ENCODE measurements at places on chromosomes 16 and 17.

DNA sequence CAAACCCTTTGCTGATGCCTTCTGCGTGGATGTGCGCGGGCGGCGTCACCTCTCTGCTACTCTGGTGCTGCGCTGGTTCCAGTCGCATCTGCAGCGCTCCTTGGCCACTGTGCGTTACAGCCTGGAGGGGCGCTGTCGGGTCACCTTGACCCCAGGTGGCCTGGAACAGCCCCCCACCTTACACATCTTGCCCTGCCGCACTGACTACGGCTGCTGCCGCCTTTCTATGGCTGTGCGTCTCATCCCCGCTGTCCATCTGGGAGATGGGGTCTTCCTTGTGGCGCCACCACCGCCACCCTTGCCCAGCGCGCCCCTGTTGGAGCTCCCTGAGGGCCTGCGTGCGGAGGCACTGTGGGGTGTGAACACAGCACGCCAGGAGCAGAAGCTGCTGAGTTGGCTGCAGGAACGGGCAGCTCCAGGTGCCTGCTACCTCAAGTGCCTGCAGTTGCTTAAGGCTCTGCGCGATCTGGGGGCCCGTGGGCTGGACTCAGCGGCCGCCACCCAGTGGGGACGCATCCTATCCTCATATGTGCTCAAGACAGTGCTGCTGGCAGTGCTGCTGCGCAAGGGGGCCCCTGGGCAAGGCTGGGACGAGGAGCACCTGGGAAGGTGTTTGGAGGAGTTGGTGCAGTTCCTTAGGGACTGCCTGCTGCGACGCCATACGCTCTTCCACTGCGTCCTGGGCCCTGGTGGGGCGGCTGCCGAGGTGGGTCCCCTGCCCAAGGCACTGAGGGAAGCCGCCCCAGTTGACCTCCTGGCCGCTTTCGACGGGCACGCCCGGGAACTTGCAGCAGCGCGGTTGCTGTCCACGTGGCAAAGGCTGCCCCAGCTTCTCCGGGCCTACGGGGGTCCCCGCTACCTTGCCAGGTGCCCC lies 1.6 kb downstream of the ITPRIPL2 start:
- no peak for DNase-seq

DNA sequence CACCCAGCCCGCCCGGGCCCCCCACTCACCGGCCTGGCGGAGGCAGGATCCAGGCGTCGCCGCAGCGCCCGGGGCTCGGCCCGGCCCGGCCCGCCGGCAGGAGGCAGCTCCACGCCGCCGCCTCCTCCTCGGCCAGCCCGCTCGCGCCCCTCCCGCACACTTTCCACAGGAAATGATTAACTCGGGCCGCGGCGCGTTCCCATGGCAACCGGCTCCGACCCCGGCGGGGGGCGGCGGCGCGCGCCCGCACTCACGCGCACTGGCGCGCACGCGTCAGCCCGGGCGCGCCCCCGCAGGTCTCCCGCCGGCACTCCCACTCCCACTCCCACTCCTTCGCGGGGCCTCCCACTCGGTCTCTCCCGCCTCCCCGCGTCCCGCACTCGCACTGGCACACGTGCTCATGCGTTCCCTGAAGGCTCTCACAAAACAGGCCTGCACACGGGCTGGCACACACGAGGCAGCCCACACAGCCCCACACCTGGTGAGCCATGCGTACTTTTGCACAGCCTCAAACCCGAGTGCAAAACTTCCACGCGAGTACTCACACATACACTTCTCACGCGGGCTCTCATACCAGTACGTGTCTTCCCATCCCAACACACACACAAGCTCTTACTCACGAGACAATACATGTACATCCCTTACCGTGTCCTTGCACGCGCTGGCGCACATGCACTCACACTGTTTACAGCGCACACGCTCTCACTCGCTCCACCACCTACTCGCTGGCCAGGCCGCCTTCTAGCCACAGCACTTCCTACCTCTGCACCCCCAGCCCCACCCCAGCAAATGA lies at the start of gene KIFC3:
KIFC3 (minus strand) TSS at position 151 of the 793 bp plus-strand sequence. CDS start 4,248 bp downstream, outside the sequence.
- peak; percentile 93 for DNase-seq

GRCh38 chr17:77662833-77663232 lies 295.7 kb upstream of the TNRC6C start:
- DNase-seq: no peak

GRCh38 chr16:78444-79150 lies 572 bp downstream of the MPG start:
- peak; percentile 75 for DNase-seq

GRCh38 chr16:66832190-66832589 lies 1.4 kb upstream of the NAE1 start:
- DNase-seq: no peak

DNA sequence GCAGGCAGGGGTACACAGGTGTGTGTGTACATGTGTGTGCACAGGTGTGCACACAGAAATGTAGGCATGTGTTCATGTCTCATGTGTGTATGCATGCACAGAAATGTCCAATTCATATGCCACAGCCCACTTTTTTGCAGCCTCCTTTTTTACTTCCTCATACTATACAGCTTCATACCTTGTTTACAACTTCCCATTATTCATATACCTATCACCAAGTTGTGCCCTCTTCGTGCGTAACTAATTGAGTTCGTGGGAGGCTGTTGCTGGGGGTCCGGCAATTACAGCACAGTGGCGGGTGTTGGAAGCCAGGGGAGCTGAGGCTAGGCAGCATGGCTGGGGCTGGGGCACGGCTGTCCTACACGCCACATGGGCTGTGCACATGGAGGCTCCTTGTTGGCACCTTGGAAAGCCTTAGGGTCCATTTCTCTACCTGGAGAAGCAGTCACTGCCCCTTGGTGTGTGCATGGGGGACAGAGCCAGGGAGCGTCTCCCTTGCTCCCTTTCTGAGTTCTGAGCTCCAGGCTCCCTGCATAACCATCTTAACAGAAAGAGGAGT lies 266.7 kb downstream of the ENGASE start:
- no peak for DNase-seq

- DNase-seq: no peak
Measured at GRCh38 chr16:75024594-75024993, 25.8 kb downstream of the ZNRF1 start.

DNA sequence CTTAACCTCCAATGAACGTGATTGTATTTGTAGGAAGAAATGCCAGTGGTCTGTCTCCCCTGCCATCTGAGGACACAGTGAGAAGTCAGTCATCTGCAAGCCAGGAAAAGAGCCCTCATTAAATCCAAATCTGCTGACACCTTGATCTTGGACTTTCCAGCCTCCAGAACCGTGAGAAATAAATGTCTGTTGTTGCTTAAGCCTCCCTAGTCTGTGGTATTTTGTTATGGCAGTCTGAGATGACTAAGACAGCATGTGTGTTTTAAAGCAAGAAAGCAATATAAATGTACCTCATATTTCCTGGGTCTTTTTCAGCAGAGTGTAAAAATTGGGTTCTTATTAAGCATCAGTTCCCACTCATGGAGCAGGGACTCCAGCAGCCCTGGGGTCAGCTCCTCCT lies 177.9 kb upstream of the NLRP1 start:
- DNase-seq: no peak

DNA sequence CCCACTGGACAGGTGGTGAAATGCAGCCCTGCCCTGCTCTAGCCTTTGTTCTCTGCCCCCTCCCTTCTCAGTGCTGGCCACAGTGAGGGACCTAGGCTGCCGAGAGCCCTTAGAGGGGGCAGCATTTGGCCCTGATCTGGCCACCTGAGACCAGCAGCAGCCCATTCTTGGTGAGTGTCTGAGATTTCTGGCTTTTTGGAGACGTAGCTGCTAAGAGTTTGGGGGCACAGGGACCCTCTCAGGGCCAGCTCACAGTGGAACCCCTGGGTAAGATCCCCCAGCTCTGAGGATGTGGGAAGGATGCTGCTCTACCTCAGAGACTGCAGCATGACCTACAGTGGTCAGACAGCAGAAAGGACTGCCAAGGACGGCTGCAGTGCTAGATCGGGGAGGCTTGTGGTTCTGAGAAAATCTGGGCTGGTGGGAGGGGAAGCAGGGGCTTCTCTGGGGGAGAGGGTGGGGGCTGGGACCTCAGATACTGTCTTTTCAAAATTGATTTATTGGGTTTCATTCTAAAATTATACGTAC lies 13.3 kb downstream of the GRB7 start:
- DNase-seq: no peak

DNA sequence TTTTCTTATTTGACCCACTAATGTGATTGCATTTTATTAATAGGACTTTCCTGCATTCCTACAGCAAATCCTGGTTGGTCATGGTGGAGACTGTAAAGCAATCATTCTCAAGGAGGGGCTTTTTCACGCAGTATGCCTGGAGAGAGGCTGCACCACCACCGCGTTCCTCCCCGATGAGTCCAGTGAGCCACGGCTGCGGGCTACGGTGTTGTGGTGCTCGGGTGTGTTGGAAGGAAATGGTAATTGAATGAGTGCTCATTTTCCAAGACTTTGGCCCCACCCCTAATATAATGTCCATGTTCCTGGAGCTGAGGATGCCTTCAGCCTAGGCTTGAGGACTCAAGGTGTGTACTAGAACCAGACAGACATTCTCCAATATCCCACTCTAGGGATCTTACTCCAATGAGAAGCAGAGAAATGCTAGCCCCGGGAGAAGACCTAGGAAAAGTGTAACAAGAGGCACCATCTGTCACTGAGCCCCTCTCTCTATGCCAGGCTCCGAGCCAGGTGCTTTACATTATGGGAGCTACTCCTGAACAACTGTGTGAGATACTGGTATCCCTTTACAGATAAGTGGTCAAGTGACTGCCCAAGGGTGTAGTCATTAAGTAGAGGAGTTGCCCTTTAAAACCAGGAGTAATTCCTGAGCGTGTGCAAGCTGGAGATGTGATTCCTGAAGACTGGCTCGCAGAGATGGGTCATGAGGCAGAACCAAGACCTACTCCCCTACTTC lies 39.4 kb downstream of the HEATR6 start:
- no peak for DNase-seq

DNA sequence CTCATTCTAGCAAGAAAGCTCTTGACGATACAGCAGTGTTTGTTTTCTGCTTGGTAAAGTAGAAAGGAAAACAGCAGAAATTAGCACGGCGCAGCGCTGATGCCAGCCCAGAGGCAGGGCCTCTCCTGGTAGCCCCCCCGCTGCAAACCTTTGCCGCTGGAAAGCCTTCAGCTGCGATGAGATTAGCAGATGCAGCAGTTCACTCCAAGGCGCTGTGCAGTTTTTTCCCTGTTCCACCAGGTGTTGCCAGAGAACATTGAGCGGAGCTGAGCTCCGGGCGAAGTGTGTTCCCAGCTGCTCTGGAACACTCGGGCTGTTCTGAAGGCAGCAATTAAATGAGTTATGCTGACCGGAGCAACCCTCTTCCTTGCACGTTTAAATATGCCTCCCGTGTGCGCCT lies 72.5 kb downstream of the RBFOX1 start:
- DNase-seq: peak; percentile 76

DNA sequence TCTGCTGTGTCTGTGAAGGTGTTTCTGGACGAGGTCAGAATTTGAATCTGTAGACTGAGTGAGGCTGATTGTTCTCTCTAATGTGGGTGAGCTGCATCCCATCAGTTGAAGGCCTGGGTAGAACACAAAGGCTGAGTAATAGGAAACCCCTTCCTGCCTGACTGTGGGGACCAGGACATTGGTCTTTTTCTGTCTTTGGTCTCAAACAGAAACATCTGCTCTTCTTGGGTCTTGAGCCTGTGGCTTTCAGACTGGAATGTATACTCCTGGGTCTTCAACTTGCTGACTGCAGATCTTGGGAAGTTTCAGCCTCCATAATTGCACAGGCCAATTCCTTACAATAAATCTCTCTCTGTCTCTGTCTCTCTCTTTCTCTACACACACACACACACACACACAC lies 19.6 kb upstream of the LRRC75A start:
- DNase-seq: no peak

DNA sequence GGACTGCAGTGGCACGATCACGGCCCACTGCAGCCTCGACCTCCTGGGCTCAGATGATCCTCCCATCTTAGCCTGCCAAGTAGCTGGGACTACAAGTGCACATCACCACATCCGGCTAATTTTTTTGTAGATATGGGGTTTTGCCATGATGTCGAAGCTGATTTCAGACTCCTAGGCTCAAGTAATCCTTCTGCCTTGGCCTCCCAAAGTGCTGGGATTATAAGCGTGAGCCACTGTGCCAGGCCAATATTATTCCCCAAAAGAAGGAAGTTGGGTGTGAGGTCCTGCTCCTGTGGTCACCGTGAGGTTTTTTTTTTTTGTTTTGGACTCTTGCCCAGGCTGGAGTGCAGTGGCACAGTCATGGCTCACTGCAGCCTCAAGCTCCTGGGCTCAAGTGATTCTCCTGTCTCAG lies 1.5 kb downstream of the AMZ2 start:
- no peak for DNase-seq

DNA sequence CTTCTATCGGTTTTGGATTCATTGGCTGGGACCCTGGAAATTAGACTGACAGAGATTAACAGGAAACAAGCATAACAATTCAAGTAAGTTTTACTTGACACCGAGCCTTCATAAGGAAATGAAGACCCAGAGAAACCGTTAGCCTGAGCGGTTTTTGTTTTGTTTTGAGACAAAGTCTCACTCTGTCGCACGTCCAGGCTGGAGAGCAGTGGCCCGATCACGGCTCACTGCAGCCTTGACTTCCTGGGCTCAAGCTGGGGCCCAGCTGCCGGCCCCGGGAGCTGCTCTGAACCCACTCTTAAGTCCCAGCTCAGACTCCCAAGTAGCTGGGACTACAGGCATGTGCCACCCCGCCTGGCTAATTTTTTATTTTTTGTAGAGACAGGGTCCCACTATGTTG lies 321.3 kb downstream of the SEC14L1 start:
- no peak for DNase-seq

DNA sequence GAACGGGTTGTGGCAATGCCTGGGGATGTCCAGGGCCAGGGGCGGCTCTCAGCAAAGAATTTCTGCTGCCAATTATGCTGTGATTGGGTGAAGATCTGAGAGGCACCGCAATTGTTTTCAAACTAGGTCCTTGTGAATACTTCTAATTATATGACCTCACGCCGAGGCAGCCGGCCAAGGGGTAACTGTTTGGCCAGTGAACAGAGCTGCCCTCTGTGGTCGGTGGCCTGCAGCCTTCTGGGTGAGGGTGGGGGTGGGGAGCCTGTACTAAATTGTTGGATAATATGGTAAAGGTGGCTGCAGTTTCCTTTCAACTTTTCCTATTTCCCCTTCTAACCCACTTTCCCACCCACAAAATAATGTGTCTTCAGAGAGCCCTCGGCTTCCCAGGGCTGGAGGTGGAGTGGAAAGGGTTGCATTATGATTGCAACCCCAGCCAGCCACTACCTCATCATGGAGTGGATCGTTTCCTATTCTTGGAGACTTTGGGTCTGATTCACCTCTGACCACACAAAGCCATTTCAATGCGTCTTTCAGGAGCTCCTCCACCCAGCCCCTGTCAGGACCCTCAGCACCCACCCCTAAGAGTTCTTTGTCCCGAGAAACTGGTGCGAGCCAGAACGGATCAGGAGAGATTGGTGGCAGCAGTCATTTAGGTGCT lies 2.0 kb upstream of the DNAI2 start:
- DNase-seq: peak; percentile 74

- no peak for DNase-seq
Measured at GRCh38 chr17:27327871-27328270, 34.0 kb downstream of the WSB1 start.

Data from astrocyte of the hippocampus (primary cell).